ENCODE measurements at places on chromosomes 12 and 14.

DNA sequence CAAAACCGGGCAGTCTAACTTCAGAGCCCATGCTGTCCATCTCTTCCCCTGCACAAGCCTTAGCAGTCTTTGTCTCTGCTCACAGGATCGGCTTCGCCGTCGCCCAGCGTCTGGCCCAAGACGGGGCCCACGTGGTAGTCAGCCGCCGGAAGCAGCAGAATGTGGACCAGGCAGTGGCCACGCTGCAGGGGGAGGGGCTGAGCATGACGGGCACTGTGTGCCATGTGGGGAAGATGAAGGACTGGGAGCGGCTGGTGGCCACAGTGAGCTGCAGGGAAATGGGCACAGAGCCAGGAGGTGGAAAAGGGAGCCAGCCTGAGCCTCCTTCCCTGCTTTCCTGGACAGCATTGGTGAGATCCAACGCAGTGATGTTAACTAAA, 14.2 kb upstream of the CARMIL3 start:
- DNase-seq, result no peak

GRCh38 chr14:105182296-105183020, 1.3 kb upstream of the NUDT14 start:
- DNase-seq, result no peak

- no peak for DNase-seq
Measured at GRCh38 chr14:80037349-80037748, 174.0 kb downstream of the DIO2 start.

DNA sequence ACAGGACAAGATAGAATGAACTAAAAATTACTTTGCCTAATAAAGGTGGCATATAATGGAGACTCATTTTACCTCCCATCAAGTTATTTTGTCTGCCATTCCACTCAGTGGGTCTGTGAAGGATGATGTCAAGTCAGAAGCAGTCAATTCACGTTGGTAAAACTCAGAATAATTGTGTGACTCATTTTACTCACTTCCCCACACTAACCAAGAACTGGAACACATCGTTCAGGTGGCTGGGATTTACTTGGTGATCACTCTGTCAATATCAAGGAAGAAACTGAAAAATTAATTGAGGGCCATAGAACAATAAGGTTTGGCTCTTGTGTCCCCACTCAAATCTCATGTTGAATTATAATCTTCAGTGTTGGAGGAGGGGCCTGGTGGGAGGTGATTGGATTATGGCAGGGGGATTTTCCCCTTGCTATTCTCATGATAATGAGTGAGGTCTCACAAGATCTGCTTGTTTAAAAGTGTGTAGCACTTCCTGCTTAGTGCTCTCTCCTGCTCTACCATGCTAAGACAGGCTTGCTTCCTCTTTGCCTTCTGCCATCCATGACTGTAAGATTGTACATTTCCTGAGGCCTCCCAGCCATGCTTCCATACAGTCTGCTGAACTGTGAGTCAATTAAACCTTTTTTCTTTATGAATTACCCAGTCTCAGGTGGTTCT, 35.7 kb upstream of the GTF2A1 start:
- DNase-seq, result no peak

DNA sequence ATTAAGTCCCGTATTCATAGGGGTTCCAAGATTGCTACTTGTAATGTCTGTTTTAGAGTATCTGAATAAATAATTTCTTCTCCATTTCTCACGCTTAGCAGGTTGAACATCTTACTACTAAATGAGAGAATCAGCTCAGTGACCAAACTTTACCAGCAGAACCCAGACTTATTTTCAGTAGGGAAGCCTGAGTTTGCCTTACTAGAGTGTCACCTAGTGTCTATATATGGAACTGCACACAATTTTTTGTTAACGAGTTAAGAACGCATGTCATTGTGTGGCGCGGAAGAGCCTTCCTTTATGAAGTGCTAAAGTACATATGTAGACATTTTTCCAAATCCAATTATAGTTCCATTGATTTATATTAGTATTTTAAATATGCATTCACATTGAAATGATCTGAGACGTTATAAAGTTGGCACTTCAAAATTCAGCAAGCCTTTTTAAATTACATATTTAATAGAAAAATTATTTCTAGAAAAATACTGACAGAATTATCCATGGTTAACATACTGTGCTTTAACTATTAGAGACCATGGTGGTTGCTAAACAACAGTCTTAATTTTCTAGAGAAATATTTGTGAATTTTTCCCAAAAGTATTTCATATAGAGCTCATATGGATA, 88.3 kb downstream of the RPS29 start:
- peak; percentile 57 for DNase-seq

DNA sequence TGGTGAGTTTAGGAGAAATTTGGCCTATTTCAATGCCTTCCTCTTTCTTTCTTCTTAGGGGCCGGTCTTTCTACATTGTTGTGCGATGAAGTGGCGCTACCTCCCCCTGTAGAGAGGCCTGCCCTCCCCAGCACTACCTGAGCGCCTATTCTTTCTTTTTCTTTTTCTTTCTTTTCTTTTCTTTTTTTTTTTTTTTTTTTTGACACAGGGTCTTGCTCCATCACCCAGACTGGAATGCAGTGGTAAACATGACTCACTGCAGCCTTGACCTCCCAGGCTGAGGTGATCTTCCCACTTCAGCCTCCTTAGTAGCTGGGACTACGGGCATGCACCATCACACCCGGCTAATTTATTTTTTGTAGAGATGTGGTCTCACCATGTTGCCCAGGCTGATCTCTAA, 136.1 kb upstream of the MAX start:
- no peak for DNase-seq

All from NCI-H187 treated with DMSO at 0.1 percent for 48 hours (cell line).